DMS53 (cell line): ENCODE measurements at places on chromosomes 7 and 10.
A peak's percentile ranks its signal among the peaks of the same experiment; 100 is the strongest.

DNA sequence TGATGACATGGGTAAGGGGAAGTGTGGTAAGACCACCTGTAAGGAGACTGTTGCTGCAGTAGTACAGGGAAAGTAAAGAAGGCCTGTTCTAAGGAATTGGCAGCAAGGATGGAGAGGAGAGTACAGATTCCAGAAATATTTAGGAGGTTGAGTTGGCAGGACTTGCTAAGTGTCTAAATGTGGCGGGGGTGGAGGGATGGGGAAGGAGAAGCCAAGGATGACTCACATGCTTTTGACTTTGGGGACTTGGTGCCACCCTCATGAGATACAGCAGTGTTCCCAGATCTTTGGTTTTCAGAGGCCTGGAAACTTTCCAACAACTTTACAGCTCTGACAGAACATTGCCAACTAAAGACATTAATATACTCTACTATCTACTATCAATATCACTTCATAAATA, 45.4 kb downstream of the CDK6 start:
- DNase-seq = no peak

DNA sequence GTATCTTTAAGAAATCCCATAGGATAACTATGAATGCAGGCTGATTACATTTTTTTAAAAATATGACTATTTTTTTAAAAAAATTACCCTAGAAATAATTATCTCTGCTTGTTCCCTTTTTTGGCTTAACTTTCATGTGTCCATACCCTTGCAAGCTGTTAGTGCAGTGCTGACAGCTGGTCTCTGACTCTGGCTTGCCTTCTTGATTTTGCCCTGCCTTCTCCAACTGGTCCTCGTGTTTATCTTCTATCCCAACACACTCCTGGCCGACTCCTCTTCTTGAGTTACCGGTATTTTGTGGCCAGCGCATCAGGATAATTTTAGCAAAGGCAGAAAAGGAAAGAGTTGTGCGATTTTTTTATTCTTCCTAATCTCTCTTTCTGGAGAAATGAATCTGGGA, 111.7 kb upstream of the STARD3NL start:
- DNase-seq = no peak

- DNase-seq = peak; percentile 27
Measured at GRCh38 chr10:113957013-113957412, 86.7 kb upstream of the ADRB1 start.

DNA sequence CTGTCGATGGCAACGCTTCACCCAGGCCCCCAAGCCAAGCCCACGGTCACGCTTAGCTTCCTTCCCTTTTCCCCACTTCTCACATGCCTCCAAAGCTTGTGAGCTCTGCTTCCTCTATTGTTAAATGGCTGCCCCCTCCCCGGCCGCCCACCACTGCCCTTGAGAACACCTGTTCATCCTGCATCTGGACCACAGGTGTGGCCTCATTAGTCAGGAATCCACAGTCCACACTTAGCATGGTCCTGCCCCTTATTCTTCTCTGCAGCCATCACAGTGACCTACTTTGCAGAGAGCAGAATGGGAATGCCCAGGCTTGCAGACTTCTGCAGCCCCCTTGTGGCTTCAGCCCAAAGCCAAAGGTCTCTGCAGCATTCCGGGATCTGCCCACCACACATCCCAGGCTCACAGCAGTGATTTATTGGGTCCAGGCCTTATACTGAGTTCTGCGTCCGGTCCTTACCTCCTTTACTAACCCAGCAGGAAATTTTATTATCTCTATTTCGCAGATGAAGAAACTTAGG, 66.9 kb downstream of the PTPRE start:
- DNase-seq = no peak

- DNase-seq = no peak
Measured at GRCh38 chr7:103902917-103903316, 86.5 kb downstream of the RELN start.
